ENCODE measurements at places on chromosomes 16 and 17.
A peak's percentile ranks its signal among the peaks of the same experiment; 100 is the strongest.

- no peak for DNase-seq
These were observed 23.6 kb downstream of the SPPL2C start for GRCh38 chr17:45868276-45868675.

GRCh38 chr17:81277421-81277820 lies 17.7 kb downstream of the SLC38A10 start:
- no peak for DNase-seq

DNA sequence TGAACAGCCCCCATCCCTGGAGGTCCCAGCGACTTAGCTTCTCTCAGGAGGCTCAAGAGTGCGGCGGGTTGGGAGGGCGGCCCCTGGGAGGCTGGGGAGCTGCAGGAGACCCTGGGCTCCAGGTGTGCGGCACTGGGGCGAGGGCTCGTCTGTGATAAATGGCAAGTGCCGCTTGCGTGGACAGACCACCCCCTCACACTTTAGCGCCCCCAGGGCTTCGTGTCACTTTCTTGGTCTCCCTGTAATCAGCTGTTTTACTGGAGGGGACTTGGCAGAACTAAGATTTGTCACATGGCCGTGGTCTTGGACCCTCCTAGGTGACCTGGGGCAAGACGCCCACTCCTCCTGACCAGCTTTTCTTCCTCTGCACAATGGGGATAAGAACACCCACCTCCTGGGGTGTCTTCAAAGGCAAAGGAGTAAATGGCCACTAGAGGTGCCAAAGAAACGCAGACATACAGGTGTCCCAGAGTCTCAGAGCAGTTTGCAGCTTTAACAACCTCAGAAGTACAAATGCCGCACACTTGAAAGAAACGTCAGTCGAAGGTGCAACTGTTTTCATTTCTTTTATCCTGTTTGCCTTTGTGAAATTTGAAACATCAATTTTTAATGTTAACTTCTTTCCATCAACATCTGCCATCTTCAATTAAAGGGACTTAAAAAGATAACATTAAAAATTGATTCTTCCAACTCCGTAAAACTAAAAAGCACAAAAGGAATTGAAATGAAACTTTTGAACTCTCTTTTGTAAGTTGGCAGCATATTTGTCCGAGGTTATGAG lies 946 bp downstream of the OSGIN1 start:
- DNase-seq: peak; percentile 23

- no peak for DNase-seq
These were observed 4.0 kb upstream of the PHKG2 start for GRCh38 chr16:30744183-30744582.

DNA sequence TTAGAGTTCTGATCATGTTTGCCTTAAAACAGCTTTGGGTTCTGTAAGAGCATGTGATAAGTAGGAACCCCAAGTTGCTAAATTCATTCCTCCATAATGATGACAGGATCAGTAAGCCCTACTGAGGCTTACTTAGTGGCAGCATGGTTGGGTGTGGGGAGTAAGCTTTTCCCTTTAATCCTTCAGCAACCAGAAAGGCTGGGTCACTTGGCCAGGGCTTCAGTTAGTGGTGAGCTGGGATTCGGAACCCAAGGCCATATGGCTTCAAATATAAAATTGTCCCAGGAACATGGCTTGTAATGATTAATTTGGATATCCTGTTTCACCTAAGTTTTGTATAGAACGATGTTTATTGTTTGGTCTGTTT lies 850 bp downstream of the GINS3 start:
- no peak for DNase-seq

DNA sequence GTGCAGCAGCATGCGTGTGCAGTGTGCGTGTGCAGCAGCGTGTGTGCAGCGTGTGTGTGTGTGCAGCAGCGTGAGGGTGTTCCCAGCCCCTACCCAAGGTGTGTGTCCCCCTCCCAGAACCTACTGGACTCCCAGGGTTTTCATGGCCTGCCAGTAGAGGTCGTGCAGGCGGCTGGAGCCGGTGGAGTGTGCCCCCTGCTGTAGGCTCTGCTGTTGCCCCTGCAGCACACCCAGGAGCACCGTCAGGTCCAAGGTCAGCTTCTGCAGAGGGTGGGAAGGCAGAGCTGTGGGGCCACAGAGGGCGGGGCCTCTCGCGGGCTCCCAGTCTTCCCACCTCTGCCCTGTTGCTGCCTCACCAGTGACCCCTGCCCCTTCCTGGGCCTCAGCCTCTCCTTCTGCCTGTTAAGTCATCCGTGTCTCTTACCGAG lies 14.9 kb downstream of the MYBBP1A start:
- no peak for DNase-seq

DNA sequence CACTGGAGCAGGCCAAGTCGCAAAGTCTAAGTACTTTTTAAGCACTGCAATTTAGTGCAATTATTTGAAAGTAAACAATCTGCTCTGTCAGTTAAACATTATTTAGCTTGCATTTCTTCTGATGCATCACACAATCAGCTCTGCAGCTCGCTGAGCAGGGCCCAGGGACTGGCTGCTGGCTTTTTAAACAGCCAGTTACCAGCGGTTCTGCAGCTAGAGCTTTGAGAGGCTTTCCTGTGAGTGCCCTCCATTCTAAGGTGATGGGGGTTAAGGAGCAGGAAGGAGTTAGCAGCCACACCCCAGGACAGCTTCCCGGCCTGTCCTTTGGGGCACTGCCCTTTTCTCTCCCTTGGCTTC lies 154.3 kb downstream of the SALL1 start:
- DNase-seq: no peak
